Suppressor macrophage (primary cell): ENCODE measurements at places on chromosomes 5 and 9.

DNA sequence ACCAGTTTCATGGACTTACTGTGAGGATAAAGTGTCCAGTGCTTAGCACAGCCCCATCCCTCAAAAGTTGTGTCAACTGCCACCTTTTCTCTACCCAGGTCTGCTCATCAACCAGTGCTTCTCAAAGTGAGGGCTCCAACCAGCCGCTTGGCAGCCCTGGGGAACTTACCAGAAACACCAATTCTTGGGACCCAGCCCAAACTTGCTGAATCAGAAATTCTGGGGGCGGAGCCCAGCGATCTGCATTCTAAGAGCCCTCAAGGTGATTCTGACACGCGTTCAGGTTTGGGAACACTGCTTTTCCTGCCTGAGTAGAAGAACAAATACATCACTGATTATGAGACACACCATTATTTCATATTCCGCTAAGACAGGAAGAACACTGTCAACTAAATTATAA, 132.0 kb downstream of the NSG2 start:
- no peak for DNase-seq

GRCh38 chr5:93894601-93895354, 153.4 kb upstream of the POU5F2 start:
- no peak for DNase-seq

DNA sequence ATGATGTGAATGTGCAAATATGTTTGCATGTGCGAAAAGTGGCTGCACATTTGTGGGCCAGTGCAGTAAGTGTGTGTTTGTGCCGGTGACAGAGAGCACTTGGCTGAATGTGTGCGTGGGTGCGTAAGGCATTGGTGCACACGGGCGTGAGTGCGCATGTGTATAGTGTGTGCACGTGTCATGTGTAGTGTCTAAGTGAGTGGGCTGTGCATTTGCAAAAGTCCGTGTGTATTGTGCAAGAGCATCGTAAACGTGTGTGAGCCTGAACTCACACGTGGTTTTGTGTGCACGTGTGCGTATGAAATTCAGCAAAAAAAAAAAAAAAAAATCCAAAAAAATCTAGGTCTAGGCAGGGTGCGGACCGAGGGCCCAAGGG, 6.5 kb upstream of the EBF1 start:
- DNase-seq: peak; percentile 16

GRCh38 chr9:35500130-35500748, 10.3 kb downstream of the RUSC2 start:
- DNase-seq: no peak

DNA sequence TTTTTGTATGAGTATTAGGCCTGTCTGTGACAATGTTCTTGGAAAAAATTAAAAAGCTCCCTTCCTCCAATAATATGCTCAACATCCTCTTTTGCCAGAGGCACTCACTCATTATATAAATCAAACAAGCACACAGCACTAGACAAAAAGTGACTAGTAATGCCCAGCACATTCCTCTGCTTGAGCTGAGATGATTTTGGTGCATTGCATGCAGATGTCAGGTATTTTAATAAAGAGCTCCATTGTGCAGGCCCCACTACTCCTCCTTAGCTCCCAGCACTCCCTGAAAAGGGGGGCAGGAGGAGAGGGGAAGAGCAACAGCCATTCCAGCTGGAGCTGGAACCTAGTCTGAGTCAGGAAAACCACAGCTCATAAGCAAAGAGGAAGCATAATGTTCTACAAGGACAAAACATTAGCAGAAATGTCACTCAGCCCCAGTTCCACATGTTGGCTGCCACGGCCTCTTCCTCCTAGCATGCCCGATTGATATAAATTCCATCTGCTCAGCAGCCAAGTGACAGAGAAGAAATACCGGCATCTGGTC, 348.5 kb downstream of the BNC2 start:
- peak; percentile 71 for DNase-seq

GRCh38 chr5:145856285-145856818, 16.5 kb downstream of the GRXCR2 start:
- peak; percentile 87 for DNase-seq

GRCh38 chr9:119368681-119369581, at the start of gene BRINP1:
Gene BRINP1 (minus strand): TSS chr9:119369435. CDS start chr9:119313355, 56,080 bp downstream.
- peak; percentile 2 for DNase-seq

- DNase-seq: no peak
Measured at GRCh38 chr9:10254338-10254737, 358.5 kb downstream of the PTPRD start.

DNA sequence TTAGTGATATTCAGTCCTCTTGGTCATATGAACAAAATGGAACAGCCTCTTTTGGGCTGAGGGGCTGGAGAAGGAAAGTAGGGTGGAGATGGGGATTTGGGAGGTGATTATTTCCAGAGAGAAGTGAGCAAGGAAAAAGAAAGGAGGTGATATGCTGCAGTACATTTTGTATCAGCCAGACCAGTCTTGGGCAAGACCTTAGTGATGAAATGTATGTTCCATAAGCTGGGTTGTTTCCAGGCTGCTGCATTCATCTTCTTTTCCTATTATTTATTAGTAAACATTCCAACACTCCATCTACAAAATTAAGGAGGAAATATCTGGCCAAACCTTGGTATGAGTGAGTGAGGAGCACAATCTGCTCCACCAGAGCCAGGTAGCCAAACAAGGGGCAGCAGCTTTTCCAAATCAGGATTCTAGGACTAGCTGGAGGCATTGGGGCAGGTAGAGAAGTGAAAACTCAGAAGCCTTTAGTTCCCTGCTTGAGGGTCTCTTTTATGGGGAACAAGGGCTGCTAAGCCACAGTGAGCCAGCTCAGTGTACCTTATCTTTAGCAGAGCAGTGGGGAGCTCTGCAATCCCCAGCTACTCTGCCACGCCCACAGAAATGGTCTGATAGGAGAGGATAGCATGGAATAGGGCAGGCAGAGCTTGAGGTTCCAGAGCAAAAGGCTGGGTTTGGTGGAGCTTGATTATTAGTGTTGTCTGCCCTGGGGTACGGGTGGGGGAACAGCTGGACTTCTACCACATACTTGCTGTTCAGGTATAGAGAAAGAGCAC, 19.5 kb downstream of the RAD1 start:
- no peak for DNase-seq

GRCh38 chr9:87886933-87887505, 4.3 kb downstream of the SPATA31E1 start:
- no peak for DNase-seq

DNA sequence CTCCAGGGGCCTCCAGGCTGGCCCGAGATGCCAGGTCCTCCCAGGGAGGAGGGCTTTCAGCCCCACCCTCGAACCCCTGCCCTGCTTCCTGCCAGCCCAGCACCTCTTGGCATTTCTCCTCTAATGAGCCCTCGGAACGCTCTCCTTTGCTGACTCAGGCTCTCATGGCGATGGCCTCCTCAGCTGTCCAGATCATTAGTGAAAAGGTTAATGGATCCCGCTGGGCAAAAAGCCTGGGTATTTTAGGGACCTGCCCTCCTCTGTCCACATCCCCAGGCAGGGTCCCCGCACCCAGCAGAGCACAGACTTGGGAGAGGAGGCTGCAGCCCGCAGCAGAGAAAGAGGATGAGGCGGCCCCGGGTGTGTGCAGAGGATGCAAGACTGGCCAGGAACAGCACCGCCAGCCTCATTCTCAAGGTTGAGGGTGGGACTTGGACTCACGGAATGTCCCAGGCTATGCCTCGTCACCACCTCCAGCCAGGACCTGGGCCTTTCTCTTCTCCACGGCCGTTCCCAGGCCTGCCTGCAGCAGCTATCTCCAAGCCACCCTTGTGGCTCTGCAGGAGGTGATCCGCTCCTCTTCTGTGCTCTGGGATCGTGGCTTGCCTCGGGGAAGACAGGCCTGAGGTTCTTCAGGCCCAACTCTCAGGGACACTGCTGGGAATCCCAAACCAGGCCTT, 23.0 kb upstream of the ADAMTS2 start:
- no peak for DNase-seq

- peak; percentile 63 for DNase-seq
Measured at GRCh38 chr5:10307206-10308148, at the start of gene CMBL. Gene CMBL (minus strand): TSS chr5:10307902. CDS start chr5:10290762, 17,140 bp downstream.

GRCh38 chr5:164204338-164204946, 699.0 kb downstream of the MAT2B start:
- DNase-seq: no peak

DNA sequence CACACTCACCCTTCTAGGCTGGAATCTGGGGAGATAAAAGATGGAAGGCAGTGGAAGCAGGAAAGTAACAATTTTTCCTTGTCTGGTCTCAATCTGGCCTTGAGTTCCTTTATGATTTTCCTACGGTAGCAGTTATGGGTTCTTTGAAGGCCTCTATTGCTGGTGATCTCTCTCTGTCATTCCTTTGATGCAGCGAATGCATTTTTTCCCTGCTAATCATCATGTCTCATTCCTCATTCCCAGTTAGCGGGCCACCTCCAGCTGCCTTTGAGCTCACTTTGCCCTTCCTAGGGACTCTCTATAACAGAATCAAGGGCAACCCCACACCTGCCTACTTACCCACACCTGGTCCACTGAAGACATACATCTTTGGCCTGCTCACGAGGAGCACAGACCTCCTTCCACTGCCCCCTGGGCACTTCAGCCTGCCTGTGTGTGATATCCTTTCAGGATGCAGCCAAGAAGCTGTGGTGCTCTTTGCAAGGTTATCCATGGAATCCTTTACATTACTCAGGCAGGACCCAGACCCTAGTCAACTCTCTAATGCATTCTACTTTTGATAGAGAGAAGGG, 191.7 kb downstream of the DRD1 start:
- DNase-seq: no peak

DNA sequence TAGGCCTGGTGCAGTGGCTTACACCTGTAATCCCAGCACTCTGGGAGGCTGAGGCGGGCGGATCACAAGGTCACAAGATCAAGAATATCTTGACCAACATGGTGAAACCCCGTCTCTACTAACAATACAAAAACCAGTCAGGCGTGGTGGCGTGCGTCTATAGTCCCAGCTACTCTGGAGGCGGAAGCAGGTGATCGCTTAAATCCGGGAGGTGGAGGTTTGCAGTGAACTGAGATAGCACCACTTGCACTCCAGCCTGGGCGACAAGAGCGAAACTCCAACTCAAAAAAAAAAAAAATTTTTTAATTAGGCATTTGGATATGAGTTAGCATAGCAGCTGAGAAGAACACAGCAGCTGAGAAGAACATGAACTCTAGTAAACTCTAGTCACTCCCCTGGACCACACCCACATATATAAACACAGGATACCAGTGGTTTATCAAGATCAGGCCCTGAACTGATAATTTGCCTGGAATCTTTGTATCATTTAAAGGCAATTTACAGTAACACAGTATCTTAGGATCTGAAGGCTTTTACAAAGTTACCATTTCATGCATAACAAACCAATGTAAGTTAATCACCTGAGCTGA, 4.6 kb upstream of the UGCG start:
- DNase-seq: peak; percentile 17

GRCh38 chr9:114522847-114523246, 17.6 kb upstream of the WHRN start:
- no peak for DNase-seq

- DNase-seq: peak; percentile 58
Measured at GRCh38 chr5:96692441-96692840, 30.3 kb downstream of the CAST start.

DNA sequence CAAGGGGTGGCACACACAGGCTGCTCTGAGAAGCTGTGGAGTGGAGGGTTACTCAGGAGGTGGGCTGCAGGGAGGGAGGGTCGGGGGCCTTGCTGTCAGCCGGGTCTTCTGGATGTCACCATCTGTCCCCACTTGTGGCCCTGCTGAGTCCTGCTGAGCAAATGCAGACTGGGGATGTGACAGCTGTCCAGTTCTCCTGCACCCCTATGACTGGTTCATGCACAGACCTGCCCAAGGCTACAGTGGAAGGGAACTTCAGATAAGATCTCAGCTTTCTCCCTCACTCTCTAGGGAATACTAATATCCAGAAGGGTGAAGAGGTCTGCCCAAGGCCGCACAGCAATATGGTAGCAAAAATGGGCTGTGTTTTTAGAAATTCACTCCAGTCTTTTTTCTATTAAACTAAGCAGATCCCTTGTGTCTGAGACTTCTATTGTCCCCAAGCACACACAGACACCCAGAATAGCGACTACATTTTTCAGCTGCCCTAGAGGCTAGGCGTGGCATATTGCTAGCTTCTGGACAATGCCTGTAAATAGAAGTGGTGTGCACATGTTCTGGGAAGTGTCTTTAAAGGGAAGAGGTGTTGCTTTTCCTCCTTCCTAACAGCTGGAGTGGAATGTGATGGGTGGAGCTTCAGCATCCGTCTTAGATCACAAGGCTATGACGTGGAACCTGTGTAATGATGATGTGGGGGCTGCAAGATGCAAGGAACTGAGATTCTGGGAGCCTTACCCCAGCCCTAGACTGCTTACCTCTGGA, 51.1 kb upstream of the TBC1D2 start:
- DNase-seq: no peak

DNA sequence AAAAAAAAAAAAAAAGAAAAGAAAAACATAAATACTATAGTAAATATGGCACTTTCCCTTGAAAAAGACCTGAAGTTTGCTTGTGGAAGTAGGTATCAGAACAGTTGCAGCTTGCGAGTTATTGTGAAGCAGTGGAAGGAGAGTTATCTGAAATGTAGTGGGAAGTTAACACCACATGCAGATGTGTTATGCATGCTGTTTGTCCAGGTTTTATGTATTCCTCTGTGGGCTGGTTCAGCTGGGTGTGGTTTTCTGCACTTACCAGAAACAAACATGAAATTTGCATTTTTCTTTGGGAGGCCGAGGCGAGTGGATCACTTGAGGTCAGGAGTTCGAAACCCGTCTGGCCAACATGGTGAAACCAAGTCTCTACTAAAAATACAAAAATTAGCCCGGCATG, 42.1 kb upstream of the CTNNA1 start:
- DNase-seq: no peak

GRCh38 chr9:3244963-3245653, 280.7 kb downstream of the RFX3 start:
- DNase-seq: peak; percentile 69

GRCh38 chr5:124843596-124843899, 97.1 kb upstream of the ZNF608 start:
- DNase-seq: peak; percentile 27

DNA sequence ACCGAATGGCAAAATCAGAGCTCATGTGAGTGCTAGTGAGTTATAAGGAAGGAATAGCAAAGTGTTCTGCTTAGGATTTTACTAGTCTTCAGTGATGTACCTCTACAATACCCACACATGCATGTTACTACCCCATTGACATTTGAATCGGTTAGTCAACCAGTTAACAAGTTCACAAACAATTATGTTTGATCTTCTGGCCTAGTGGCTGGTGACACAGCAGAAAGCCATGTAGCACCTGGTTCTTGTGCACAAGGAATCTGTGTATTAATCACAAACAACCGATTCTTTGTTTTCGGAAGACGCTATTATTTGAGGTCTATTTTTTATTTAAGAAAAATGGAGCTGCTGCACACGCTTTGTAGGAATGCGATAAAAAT, 41.9 kb downstream of the NTRK2 start:
- no peak for DNase-seq
